ENCODE measurements at places on chromosomes 2 and 18.

DNA sequence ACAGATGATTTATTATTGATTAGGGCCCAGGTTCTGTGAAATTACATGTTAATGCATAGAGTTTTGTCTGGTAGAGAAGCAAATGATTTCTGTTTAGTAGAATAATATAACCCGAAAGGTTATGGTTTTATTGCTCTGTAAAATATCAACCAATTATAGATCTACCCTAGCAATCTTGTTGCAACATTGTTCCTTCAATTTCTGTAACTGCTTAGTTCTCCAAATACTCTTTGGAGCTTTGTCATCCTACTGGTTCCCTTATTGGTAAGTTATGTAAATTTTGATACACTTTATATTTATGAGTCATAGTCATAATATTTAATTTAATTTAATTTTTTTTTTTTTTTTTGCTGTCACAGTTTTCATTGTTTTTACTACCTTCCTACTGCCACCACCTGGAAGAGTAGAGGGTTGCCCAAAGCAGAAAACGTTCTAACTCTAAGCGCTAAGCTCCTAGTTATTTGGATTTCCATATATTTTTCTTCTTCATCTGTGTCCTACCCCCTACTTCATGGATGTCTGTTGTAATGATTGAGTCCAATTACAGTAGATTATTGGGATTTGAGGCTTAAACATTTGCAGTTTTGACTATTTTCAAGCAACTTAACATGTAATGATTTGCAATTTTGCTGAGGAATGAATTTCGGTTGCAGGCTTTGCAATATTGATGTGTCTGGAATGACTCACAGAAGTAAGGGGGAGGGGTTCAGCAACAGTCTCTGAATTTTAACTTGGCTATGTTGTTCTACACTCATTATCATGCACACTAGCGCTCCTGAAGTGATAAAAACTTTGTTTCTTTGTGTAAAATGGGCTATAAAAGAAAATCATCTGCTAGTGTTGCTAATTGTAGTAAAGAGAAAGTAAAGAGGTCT is 51.1 kb downstream of the NABP1 start:
- ATAC-seq, result no peak

GRCh38 chr2:190336420-190336819 is 7.0 kb upstream of the INPP1 start:
- ATAC-seq, result no peak

DNA sequence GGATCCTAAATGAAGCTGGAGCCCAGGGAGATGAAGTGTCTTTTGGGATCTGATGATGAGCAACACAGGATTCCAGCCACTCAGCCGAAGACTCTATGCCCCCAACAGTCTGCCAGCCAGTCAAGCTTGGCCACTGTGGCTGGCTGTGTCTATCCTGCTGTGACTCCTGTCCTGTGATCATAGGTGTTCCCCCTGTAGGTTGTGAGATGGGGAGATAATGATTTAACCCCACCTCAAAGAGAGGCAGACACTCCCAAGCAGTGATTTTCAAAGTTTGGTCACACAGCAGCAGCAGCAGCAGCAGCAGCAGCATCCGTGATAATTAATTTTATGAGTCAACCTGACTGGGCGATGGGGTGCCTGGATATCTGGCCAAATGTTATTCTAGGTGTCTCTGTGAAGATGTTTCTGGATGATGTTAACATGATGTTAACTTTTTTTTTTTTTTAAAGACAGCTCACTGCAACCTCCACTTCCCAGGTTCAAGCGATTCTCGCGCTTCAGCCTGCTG is 21.4 kb upstream of the RHOB start:
- no peak for ATAC-seq

DNA sequence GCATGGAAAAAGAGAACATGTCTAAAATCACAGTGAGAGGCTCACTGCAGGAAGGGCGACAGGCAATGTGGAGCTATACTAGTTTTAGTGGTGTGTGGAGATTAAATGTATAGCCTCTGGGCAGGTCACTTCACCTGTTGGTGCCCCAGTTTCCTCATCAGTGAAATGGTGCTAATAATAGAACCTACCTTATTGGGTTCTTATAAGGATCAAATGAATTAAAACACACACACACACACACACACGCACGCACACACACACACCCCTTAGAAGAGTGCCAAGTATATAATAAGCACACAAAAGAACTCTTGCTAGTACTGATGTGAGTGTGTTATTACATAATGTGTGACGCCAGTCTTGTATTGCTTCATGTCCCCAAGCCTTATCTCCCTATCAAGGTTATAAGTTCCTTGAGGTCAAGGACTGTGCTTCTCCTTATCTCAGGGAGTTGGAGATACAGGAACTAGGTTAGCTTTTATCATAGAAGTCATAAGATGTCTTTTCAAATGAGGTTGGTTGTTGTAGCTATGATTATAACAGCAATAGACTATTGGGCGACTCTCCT is 98.0 kb upstream of the CXCR4 start:
- ATAC-seq, result no peak

GRCh38 chr2:14635391-14635871 is 2.9 kb downstream of the LRATD1 start:
- ATAC-seq, result no peak

DNA sequence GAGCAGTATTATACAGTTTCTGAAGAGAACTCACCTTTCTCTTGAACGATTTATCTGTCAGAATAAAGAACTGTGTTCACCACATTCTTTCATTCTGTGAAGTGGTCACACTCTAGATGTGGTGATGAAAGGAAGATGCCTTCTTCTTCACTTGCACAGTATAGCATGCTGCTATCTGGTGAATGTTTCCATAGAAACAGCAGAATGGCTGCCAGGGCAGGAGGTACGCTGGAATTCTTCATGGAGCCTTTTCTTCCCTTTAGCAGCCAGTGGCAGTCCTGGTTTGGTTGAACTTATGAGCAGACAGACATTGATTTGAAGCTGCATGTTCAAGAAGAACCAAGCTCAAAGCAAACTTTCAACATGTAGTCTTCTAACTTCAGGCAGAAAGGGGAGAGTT is 1157.9 kb upstream of the LRRTM1 start:
- no peak for ATAC-seq

DNA sequence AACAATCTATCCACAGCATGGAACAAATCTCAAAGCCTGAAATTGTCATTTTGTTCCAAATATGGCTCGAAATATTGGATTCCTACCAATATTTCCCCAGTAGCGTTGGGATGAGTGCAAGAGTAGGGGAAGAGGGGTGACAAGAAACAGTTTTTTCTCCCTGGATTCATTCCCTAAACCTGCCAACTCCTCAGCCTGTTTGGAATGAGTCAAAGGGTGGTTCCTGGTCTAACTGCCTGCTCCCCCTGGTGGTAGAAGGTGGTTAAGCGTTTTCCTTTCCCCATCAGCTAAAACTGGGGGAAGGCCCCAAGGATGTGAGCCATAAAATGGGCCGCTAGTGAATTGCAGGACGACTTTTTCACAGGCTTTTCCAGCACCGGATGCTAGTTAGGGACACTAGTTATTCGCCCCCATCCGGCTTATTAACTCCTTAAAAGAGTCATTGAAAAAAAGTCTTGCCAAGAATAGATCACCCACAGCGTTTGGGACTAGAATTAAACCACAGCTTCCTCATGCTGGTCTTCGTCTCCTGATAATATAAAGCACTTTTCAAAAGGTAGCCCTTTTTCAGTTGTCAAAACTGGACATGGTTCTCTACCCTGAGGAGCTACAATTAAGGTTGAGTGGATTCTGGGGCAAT is 72.5 kb downstream of the DHRS9 start:
- no peak for ATAC-seq

- ATAC-seq, result no peak
Observed at GRCh38 chr2:129888896-129889295, 90.6 kb upstream of the RAB6C start.

DNA sequence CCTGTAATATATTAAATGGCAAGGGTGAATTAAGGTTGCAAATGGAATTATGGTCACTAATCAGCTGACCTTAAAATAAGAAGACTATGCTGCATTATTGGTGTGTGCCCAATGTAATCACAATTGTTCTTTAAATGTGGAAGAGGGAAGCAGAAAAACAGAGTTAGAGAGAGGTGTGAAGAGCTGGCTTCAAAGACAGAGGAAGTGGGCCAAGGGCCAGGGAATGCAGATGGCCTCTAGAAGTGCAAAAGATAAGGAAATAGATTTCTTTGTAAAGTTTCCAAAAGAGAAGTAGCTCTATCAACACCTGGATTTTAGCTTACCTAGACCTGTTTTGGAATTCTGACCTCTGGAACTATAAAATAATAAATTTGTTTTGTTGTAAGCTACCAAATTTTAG is 276.0 kb downstream of the LRRTM1 start:
- no peak for ATAC-seq

- ATAC-seq, result peak; percentile 21
Observed at GRCh38 chr2:39786761-39787522, 7.9 kb upstream of the THUMPD2 start.

All from activated CD4-positive, CD25-positive, alpha-beta regulatory T cell treated with anti-CD3 and anti-CD28 coated beads, Interleukin-2, amount 50 U/mL, for 24 hours (primary cell).